ENCODE measurements at places on chromosomes 6 and 20.

- peak; percentile 26 for DNase-seq
These were observed 240.9 kb upstream of the BTBD3 start for GRCh38 chr20:11676630-11677287.

DNA sequence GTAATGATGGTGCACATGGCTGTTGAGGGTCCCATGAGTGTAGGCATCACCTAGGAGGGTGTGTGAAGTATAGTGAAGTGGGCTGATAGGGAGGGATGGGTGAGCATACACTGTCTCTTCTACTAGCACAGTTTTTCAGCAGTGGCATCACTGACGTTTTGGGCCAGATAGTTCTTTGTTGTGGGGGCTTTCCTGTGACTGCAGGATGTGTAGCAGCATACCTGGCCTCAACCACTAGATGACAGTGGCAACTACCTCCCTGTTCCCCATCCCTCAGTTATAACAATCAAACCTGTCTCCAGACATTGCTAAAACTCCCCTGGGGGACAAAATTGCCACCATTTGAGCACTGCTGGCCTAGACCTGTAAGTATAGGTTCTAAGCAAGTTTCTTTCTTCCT lies 239.0 kb downstream of the FOXC1 start:
- DNase-seq, result no peak

- DNase-seq, result no peak
These were observed 86.4 kb upstream of the CLDN20 start for GRCh38 chr6:155177363-155177961.

DNA sequence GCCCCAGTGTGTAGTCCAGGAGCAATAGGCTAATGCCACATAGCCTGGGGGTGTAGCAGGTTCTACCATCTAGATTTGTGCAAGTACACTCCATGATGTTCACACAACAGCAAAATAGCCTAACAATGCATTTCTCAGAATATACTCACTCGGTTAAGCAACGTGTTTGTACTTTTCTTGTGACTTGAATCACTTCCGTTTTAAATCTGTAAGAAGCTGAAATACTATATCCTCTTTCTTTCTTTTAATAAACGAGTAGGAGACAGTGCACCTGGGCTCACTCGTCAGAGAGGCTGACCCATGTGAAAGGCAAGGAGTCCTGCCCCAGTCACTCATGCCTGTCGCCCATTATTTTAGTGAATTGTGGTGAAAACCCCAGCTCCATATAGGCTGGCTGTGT lies 201.6 kb downstream of the FOXA2 start:
- no peak for DNase-seq
